DND-41 (cell line): ENCODE measurements at places on chromosomes 4 and X.

GRCh38 chrX:149871940-149872339, 9.0 kb upstream of the MAGEA8 start:
- no peaks in the 10 kb centered on the region for H3K4me1 ChIP-seq
- H3K36me3 ChIP-seq, result no peaks in the 10 kb centered on the region
- no peak overlapping the region for H3K4me3 ChIP-seq
- H3K27me3 ChIP-seq, result no peaks in the 10 kb centered on the region
- DNase-seq, result peak; percentile 62

DNA sequence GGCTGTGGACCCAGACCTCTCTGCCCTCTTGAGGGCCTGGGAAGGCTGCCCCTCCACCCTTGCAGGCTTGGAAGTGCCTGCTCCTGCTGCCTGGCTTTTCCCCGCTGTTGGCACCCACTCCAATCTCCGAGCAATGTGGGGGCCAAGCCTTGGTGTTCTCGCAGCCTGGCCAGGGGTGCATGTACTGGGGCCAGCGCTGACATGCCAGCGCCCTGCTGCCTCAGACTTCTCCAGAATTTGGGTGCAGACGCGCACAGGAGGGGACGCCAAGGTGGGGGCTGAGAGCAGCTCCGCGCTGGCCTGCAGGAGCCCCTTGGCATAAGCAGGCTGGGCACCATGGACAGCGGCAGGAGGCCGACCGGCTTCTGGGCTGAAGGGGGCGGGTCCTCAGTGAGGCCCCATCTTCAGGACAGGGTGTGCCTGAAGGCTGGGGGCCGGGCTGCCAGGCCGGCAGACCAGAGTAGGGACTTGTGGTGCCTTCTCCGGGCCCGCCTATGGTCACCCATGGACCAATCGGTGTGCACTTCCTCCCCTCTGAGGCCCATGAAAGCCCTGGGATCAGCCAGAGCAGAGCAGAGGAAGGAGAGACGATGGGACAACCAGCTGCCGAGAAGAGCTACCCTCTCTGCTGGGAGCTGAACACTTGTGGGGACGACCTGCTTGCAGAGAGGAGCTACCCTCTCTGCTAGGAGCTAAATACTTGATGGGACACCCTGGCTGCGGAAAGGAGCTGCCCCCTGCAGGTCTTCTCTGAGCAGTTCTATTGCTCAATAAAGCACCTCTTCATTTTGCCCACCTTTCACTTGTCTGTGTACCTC, 118.3 kb downstream of the DNAAF6 start:
- no peaks in the 10 kb centered on the region for H3K27me3 ChIP-seq
- no peak overlapping the region for H3K27ac ChIP-seq
- H3K4me3 ChIP-seq, result no peak overlapping the region
- H3K36me3 ChIP-seq, result no peaks in the 10 kb centered on the region
- H3K4me1 ChIP-seq, result no peaks in the 10 kb centered on the region
- no peak for DNase-seq

DNA sequence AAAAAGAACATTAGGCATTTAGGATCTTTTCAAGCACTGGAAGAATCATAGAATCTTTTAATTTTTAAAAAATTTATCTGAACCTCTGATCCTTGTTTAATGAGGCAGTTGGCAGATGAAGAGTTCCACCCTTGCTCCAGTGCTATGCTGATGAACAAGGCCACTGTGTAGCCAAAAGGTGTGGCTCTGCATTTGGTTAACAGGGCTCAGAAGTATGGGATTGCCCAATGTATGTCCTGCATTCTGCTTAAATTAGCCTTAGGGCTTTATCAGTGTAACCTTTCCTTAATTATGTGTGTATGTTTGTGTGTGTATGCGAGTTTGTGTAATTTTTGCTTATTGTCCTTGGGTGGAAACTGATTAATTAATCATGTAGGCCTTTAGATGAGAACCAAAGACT, 43.3 kb upstream of the PPM1K start:
- no peaks in the 10 kb centered on the region for H3K36me3 ChIP-seq
- no peaks in the 10 kb centered on the region for H3K4me1 ChIP-seq
- H3K27ac ChIP-seq, result no peak overlapping the region
- no peaks in the 10 kb centered on the region for H3K27me3 ChIP-seq
- no peak for DNase-seq

GRCh38 chr4:169307576-169307975, 36.8 kb upstream of the SH3RF1 start:
- no peak overlapping the region for H3K27ac ChIP-seq
- no peak for DNase-seq
- no peaks in the 10 kb centered on the region for H3K36me3 ChIP-seq
- no peaks in the 10 kb centered on the region for H3K27me3 ChIP-seq
- no peak overlapping the region for H3K4me3 ChIP-seq

- no peaks in the 10 kb centered on the region for H3K4me1 ChIP-seq
- H3K4me3 ChIP-seq, result no peak overlapping the region
- no peaks in the 10 kb centered on the region for H3K27me3 ChIP-seq
- H3K36me3 ChIP-seq, result no peaks in the 10 kb centered on the region
- no peak for DNase-seq
- H3K27ac ChIP-seq, result no peak overlapping the region
Observed at GRCh38 chr4:139824882-139825522, 159.4 kb downstream of the MGST2 start.

DNA sequence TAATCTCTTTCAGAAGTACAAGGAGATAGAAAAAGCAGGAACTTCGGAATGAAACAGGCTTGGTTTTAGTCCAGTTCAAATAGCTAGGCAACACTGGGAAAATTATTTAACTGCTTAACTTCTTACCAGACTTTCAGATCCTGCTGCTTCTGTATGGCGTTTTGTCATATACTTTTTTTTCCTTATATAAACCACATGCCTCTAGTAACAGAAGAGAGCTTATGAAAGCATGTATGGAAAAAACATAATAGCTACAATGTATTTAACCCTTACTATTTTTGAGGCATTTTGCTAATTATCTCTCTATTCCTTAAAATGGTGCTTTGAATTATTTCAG, 439.6 kb downstream of the INPP4B start:
- peak overlapping the region; percentile 76 for H3K4me3 ChIP-seq
- DNase-seq, result no peak
- H3K36me3 ChIP-seq, result peaks cover 7% of the 10 kb centered on the region; the same call in 1 of the 2 replicates
- peaks cover 58% of the 10 kb centered on the region for H3K4me1 ChIP-seq

GRCh38 chrX:2679534-2680485, 11.3 kb upstream of the CD99 start:
- H3K4me3 ChIP-seq, result no peak overlapping the region
- no peak for DNase-seq
- peaks cover 5% of the 10 kb centered on the region; the same call in 1 of the 2 replicates for H3K4me1 ChIP-seq

GRCh38 chr4:30720661-30721184, 554 bp downstream of the PCDH7 start:
- H3K4me3 ChIP-seq, result no peak overlapping the region
- no peak for DNase-seq
- no peaks in the 10 kb centered on the region for H3K27me3 ChIP-seq
- no peaks in the 10 kb centered on the region for H3K4me1 ChIP-seq
- H3K36me3 ChIP-seq, result no peaks in the 10 kb centered on the region

- no peaks in the 10 kb centered on the region for H3K36me3 ChIP-seq
- no peaks in the 10 kb centered on the region for H3K4me1 ChIP-seq
Observed at GRCh38 chr4:52510939-52511565, 148.0 kb downstream of the USP46 start.

DNA sequence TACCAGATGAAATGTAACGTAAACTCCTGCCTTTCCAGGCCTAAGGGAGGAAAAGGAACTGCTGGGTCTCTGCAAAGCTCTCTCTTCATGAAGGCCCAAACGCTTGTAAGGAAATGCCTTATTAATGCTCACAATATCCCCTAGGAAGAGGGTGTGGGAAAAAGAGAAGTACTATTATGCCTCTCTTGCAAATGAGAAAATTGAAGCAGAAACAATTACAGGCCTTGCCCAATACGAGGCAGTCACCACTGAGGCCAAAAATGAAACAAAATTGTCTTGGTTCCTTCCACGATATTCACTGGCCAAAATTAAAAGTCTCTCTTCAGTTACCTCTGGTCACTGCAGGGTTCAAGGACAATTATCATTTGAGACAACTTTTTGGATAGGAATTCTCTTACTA, 3.2 kb downstream of the SCARB2 start:
- no peak overlapping the region for H3K27ac ChIP-seq
- H3K36me3 ChIP-seq, result peaks cover 3% of the 10 kb centered on the region

DNA sequence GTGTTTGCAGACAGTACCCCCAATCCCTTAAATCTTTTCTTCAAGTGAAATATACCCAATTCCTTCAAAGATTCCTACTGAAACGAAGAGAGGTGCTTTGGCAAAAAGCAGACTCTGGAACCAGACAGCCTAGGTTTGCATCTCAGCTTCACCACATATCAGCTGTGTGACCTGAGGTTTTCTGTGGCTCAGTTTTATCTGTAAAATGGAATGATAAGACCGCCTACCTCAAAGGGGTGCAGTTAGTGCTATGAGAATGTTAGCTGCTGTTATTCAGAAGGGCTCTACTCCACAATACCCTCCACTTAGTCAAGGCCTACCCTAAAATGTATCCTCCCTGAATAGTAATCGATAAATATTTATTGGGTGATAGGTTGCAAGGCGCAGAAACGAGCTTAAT, 664 bp downstream of the PIR start:
- H3K4me1 ChIP-seq, result no peaks in the 10 kb centered on the region
- no peak overlapping the region for H3K4me3 ChIP-seq
- no peaks in the 10 kb centered on the region for H3K27me3 ChIP-seq
- H3K36me3 ChIP-seq, result no peaks in the 10 kb centered on the region
- H3K27ac ChIP-seq, result no peak overlapping the region

GRCh38 chrX:12494400-12495138, 296.6 kb upstream of the PRPS2 start:
- DNase-seq, result no peak
- no peak overlapping the region for H3K4me3 ChIP-seq
- H3K36me3 ChIP-seq, result no peaks in the 10 kb centered on the region
- no peaks in the 10 kb centered on the region for H3K4me1 ChIP-seq
- H3K27me3 ChIP-seq, result no peaks in the 10 kb centered on the region
- no peak overlapping the region for H3K27ac ChIP-seq

DNA sequence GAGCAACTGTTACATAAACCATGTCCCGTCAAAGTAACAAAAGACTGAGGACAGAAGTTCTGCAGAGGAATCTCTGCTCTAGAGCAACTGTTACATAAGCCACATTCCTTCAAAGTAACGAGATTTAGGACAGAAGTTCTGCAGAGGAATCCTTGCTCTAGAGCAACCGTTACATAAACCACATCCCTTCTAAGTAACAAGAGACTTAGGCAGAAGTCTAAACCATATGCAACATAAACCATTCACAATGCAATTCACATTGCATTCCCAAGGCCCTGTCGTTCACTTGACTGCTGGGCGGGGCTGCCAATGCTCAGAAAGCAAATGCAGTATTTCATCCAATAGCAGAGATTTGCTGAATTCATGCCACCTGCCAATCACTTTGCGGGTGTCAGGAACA, 124.4 kb upstream of the PUDP start:
- H3K27ac ChIP-seq, result no peak overlapping the region
- DNase-seq, result no peak
- H3K4me1 ChIP-seq, result no peaks in the 10 kb centered on the region
- H3K36me3 ChIP-seq, result peaks cover 5% of the 10 kb centered on the region; the same call in 1 of the 2 replicates

GRCh38 chr4:71446479-71447081, 107.8 kb downstream of the SLC4A4 start:
- no peak for DNase-seq
- H3K4me1 ChIP-seq, result no peaks in the 10 kb centered on the region
- H3K27me3 ChIP-seq, result no peaks in the 10 kb centered on the region
- no peak overlapping the region for H3K4me3 ChIP-seq

DNA sequence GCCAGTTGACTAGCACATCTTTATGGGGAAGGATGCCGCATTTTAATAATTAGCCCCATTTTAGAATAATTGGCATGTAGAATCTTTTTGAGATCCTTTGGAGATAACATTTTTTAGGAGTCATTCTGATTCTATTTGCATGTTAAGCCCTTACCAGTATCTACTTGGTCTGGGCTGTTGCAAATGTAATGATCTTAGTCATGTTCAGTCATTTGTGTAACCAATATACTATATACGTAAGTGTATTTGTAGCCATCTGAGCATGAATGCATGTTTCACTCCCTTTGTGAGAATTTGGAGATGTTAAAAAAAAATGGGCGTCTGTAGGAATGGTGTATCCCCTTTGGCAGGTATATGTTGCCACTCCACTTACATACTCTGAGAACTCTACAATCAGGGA, 119.1 kb downstream of the TEX13A start:
- H3K4me1 ChIP-seq, result no peaks in the 10 kb centered on the region
- no peaks in the 10 kb centered on the region for H3K27me3 ChIP-seq
- no peak overlapping the region for H3K27ac ChIP-seq
- no peaks in the 10 kb centered on the region for H3K36me3 ChIP-seq
- no peak for DNase-seq

DNA sequence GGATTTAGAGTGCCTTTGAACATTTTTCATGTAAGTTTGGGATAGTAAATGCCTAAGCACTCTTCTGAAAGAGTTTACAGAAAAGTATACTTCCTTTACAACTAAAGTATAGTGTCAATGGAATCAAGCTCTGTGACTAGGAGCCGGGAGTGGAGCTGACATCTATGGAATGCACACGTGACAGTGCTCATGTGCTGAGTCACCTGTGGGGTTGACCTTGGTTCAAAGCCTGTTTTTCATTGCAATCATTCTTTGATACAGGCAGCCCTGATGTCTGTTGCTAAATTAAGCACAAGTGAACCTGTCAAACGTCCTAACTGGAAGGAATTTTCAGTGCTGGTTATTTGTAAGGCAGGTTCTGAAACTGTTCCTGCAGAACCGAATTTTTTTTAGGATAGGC, 82.5 kb downstream of the GPAT3 start:
- H3K4me1 ChIP-seq, result no peaks in the 10 kb centered on the region
- H3K36me3 ChIP-seq, result no peaks in the 10 kb centered on the region
- DNase-seq, result no peak
- no peak overlapping the region for H3K27ac ChIP-seq

DNA sequence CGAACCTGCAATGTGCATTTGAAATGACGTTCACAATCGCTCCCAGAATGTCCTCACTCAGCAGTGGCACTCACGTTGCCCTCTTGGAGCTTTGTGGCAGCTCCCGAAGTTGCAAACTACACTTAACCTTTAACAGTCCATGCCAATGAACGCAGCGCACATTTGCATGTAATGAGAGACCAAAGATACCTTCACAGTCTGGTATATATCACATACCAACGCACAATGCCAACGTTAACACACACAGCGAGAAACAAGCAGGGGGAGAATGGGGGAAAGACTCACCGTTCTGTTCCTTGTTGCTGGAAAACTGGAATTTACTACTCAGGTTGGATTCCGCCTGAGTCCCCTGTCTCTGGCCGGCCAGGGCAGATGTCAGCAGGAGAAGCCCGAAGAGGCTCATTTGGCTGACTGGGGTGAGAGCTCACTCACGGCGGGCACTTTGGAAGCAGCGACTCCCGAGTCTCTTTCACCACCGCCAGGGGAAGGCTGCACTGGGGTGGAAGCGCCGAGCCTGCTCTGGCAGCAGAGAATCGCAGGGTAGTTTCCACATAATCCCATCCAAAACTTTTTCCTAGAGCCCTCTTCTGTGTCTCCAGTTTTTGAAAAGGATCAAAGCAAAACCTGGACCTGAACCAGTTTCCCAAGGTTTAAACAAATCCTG, 966 bp downstream of the PDGFC start:
- no peak overlapping the region for H3K4me3 ChIP-seq
- H3K36me3 ChIP-seq, result no peaks in the 10 kb centered on the region
- peaks cover 4% of the 10 kb centered on the region; the same call in 1 of the 2 replicates for H3K4me1 ChIP-seq
- H3K27ac ChIP-seq, result no peak overlapping the region
- H3K27me3 ChIP-seq, result no peaks in the 10 kb centered on the region
- no peak for DNase-seq

GRCh38 chr4:17967078-17967477, 54.5 kb downstream of the LCORL start:
- no peak for DNase-seq
- H3K4me3 ChIP-seq, result no peak overlapping the region
- H3K4me1 ChIP-seq, result no peaks in the 10 kb centered on the region
- H3K27ac ChIP-seq, result no peak overlapping the region
- no peaks in the 10 kb centered on the region for H3K27me3 ChIP-seq

- no peak for DNase-seq
- no peaks in the 10 kb centered on the region for H3K4me1 ChIP-seq
- H3K27me3 ChIP-seq, result no peaks in the 10 kb centered on the region
- H3K36me3 ChIP-seq, result no peaks in the 10 kb centered on the region
Observed at GRCh38 chr4:184191267-184191666, 26.4 kb downstream of the ENPP6 start.
